Endodermal cell (in vitro differentiated cells): ENCODE measurements at places on chromosomes 6 and 20. TPM values are rescaled to one million over a fixed set of nuclear protein-coding genes. Genes with fewer than 3 reads are reported as not detected.

- no peak overlapping the region for H3K4me3 ChIP-seq
- no peaks in the 10 kb centered on the region for H3K4me1 ChIP-seq
- no peak for DNase-seq
These were observed 412.7 kb downstream of the GRIK2 start for GRCh38 chr6:101806241-101806640.

DNA sequence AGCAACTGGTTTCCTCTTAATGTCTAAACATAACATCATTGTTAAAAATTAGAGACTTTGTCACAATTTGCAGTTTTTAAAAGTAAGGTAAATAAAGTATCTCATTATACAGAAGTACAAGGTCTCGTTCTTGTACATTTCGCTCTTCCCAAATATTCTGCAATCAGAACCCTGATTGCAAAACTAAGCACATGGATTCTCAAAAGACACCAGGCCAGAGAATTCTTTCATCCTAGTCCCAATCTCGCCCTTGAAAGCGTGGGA, 355 bp upstream of the AKAP7 start:
- no peak for DNase-seq
- peak overlapping the region; percentile 45 for H3K27ac ChIP-seq
- H3K27me3 ChIP-seq: no peaks in the 10 kb centered on the region
- no peaks in the 10 kb centered on the region for H3K4me1 ChIP-seq

GRCh38 chr6:105170059-105170458, 9.8 kb downstream of the POPDC3 start:
- H3K27me3 ChIP-seq: no peaks in the 10 kb centered on the region
- H3K27ac ChIP-seq: no peak overlapping the region
- no peaks in the 10 kb centered on the region for H3K36me3 ChIP-seq
- DNase-seq: no peak
- H3K4me3 ChIP-seq: no peak overlapping the region

DNA sequence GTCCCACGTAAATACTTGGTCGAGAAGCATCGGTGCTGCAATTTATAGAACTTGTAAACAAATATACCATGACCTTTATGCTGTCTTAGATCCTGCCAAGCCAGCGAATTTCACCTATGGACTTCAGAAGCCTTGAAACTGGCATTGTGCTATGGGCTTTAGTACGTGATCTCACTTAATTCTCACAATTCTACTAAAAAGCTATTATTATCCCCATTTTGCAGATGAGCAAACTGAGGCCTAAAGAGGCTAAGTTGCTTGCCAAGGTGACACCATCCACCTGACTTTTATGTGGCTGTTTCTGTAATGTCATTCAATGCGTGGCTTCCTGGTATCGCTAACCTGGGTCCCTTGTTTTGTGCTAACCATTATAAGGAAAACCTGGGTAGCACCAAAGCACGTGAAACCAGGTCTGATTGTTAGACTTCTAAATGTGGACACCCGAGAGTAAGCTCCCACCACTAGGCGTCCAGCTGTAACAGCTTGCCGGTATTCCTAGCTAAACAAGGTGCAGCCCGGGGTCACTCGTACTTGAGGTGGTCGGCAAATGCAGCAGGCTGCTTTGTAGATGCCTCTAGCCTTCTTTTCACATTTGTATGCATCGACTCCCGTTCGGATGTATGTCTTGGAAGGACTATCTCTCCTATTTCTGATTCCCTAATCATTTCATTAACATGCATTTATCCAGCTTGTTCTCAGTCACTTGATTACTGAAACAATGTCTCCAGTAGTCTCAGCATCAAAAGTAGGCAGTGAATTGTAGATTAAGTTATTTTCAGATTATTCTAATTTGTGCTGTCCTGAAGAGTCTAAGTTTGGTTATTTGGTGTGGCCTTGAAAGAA, 1.1 kb downstream of the SYNJ2 start:
- peak; percentile 70 for DNase-seq
- H3K4me1 ChIP-seq: peaks cover 9% of the 10 kb centered on the region
- H3K27ac ChIP-seq: no peak overlapping the region

DNA sequence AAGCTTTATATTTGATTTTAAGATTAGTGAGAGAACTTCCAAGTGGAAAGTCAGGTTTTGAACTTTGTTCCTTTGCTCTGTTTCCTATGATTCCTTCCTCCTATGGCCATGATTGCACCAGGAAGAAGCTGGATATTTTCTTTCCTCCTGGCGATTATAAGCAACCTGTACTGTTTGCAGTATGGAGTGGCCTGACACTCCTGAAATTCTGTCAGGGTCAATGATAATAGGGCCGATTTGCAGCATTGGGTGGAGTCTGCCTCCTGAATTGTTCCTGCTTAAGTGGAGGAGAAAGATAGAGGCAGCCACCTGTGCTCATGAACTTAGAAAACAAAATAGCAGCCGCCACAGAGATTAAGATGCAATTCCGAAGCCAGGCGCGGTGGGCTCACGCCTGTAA, 9.8 kb upstream of the FAM217A start:
- no peak for DNase-seq
- no peaks in the 10 kb centered on the region for H3K36me3 ChIP-seq
- no peaks in the 10 kb centered on the region for H3K4me1 ChIP-seq
- no peak overlapping the region for H3K27ac ChIP-seq
- no peak overlapping the region for H3K4me3 ChIP-seq

DNA sequence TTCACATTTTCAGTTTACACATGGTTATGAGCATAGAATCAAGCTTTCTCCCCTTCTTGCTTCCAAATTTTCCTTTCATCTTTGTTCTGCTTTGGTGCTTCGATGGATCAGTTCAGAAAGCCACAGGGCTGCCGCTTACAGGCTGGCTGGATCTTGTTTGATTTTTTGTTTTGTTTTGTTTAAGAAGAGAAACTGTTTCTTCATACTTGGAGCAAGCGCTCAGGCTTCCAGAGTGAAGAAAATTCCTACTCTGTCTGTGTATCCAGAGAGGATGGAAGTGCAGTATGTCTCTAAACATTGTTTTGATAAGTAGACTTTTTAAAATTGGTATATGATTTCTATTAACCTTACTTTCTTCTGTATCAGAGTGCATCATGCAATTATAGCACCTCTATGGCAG, 66.9 kb downstream of the ARID1B start:
- DNase-seq: no peak
- peaks cover 13% of the 10 kb centered on the region for H3K4me1 ChIP-seq
- no peak overlapping the region for H3K4me3 ChIP-seq

DNA sequence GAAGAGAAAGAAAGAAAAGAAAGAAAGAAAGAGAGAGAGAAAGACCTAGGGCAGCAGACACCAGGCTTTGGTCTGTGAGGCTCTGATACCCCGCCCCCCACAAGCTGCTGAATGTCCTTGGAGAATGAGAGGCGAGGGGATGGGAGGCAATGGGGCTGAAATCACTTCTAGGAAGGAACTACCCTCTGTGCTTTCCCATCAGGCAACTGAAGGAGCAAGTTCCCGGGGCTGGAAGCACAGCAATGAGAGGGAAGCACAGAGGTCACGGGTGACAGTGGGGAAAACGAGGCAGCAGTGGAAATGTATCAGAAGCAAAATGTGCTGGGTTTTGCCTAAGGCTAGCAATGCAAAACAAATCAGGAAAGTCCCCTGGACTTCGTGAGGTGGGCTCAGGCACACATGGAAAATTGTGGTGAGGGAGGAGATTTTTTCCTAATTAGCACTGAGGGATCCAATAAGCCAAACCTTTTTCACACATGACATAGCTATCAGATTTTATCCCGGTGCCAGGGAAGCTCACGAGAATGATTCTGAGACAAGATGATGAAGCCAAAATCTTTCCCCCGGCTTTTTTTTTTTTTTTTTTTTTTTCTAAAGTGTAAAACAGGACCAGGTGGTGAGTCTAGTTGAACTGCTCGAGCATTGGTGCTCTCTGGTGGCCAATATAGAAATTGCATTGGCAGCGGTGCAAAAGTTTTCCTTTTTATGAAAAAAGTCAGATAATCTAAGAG, 16.8 kb upstream of the ARFGEF2 start:
- peaks cover 4% of the 10 kb centered on the region for H3K4me1 ChIP-seq
- H3K36me3 ChIP-seq: no peaks in the 10 kb centered on the region
- no peak overlapping the region for H3K4me3 ChIP-seq
- peak overlapping the region; percentile 11 for H3K27ac ChIP-seq
- DNase-seq: peak; percentile 86

DNA sequence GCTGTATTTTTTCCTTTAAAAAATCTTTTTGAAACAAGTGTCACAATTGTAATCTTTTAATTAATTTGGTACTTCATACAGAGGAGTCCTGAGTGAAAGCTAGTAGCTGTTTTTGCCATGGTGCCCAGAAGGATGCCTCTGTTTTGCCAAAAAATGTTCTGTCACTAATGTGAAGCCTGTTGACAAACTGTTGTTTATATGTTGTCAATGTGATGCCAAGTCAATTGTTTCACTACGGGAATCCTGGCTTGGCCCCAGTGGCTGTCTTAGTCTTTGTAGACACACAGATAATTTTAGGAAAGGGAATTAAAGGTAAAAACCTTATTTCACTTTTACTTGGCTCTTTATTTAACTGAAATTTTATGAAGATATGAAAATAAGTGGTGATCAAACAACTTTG, 706.4 kb upstream of the MMS22L start:
- no peak overlapping the region for H3K27ac ChIP-seq
- no peak overlapping the region for H3K4me3 ChIP-seq
- H3K27me3 ChIP-seq: no peaks in the 10 kb centered on the region
- no peak for DNase-seq
- H3K4me1 ChIP-seq: no peaks in the 10 kb centered on the region
- H3K36me3 ChIP-seq: no peaks in the 10 kb centered on the region

- no peak overlapping the region for H3K27ac ChIP-seq
- H3K4me1 ChIP-seq: peaks cover 2% of the 10 kb centered on the region
- peaks cover 16% of the 10 kb centered on the region for H3K27me3 ChIP-seq
- H3K36me3 ChIP-seq: no peaks in the 10 kb centered on the region
These were observed 115.7 kb downstream of the KIF16B start for GRCh38 chr20:16457514-16457913.

GRCh38 chr20:45993197-45993951, 15.3 kb upstream of the MMP9 start:
- H3K27me3 ChIP-seq: no peaks in the 10 kb centered on the region
- no peaks in the 10 kb centered on the region for H3K36me3 ChIP-seq
- H3K4me1 ChIP-seq: no peaks in the 10 kb centered on the region
- no peak overlapping the region for H3K27ac ChIP-seq

GRCh38 chr20:3068986-3069900, 2.2 kb upstream of the OXT start:
- no peaks in the 10 kb centered on the region for H3K36me3 ChIP-seq
- H3K27me3 ChIP-seq: peaks cover 36% of the 10 kb centered on the region
- DNase-seq: peak; percentile 65
- H3K4me1 ChIP-seq: no peaks in the 10 kb centered on the region
- H3K4me3 ChIP-seq: no peak overlapping the region

GRCh38 chr6:142008781-142009180, 123.9 kb upstream of the GJE1 start:
- no peaks in the 10 kb centered on the region for H3K36me3 ChIP-seq
- H3K27ac ChIP-seq: no peak overlapping the region
- no peak overlapping the region for H3K4me3 ChIP-seq
- no peaks in the 10 kb centered on the region for H3K27me3 ChIP-seq
- no peak for DNase-seq

- DNase-seq: no peak
- H3K27ac ChIP-seq: no peak overlapping the region
- H3K4me3 ChIP-seq: no peak overlapping the region
- no peaks in the 10 kb centered on the region for H3K4me1 ChIP-seq
- H3K27me3 ChIP-seq: no peaks in the 10 kb centered on the region
- no peaks in the 10 kb centered on the region for H3K36me3 ChIP-seq
These were observed 36.2 kb downstream of the GCM1 start for GRCh38 chr6:53112404-53112803.

- no peak overlapping the region for H3K4me3 ChIP-seq
- H3K27ac ChIP-seq: no peak overlapping the region
- no peaks in the 10 kb centered on the region for H3K27me3 ChIP-seq
- H3K4me1 ChIP-seq: no peaks in the 10 kb centered on the region
- H3K36me3 ChIP-seq: no peaks in the 10 kb centered on the region
These were observed 45.1 kb downstream of the RNASET2 start for GRCh38 chr6:166911248-166911677.

DNA sequence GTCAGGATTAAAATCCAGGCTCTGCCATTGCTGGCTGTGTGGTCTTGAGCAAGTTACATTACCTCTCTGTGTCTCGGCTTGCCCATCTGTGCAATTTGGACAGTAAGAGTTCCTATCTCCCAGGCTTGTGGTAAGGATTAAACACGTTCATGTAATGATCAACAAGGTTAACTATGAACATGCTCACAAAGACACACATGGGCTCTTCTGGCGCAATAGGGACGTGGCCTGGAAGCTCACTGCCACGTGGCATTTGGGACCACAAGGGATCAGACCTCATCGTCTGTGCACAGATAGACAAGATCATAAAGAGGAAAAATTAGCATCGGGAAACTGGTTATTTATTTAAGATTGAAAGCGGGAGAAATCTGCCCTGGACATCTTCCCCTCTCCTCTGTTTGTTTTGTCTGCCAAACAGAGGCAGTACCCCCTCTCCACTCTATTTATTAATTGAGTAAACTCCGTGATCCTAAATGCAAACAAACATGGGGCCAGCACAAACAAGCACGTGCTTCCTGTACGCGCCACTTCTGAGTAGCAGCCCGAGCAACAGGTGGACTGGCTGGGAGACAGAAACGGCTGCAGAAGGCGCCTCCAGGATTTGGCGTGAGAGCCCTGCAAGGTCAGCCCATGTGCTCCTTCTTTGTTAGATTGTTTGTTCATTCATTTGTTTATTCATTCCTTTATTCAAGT, 95.0 kb downstream of the CDH26 start:
- H3K4me3 ChIP-seq: no peak overlapping the region
- no peak overlapping the region for H3K27ac ChIP-seq
- H3K4me1 ChIP-seq: no peaks in the 10 kb centered on the region

GRCh38 chr6:160742090-160742489, 40.0 kb downstream of the PLG start:
- no peaks in the 10 kb centered on the region for H3K27me3 ChIP-seq
- H3K27ac ChIP-seq: no peak overlapping the region
- H3K36me3 ChIP-seq: no peaks in the 10 kb centered on the region
- no peaks in the 10 kb centered on the region for H3K4me1 ChIP-seq

GRCh38 chr6:24891004-24891403, 44.8 kb downstream of the RIPOR2 start:
- no peak for DNase-seq
- no peak overlapping the region for H3K27ac ChIP-seq
- H3K27me3 ChIP-seq: no peaks in the 10 kb centered on the region
- no peaks in the 10 kb centered on the region for H3K4me1 ChIP-seq
- H3K36me3 ChIP-seq: no peaks in the 10 kb centered on the region
- H3K4me3 ChIP-seq: no peak overlapping the region

Gene SPTLC3
- total RNA-seq: 0.21 to 1.6 TPM (median 1.4 TPM) in 3 replicates

Gene MTO1
- 17.3 to 22.4 TPM (median 21.5 TPM) in 3 replicates for total RNA-seq

Gene GRM4
- total RNA-seq: 3.1 to 6.4 TPM (median 3.5 TPM) in 3 replicates

Gene GSTA2
- 1.6 and 1.7 TPM in 2 replicates for total RNA-seq

Gene CLPSL1
- not detected in 2 replicates for total RNA-seq

Gene LTA
- total RNA-seq: not detected in 2 replicates

Gene PROKR2
- total RNA-seq: not detected in 2 replicates
